ENCODE measurements at places on chromosomes 6 and 20. TPM values are rescaled to one million over a fixed set of nuclear protein-coding genes. Genes with fewer than 3 reads are reported as not detected.

DNA sequence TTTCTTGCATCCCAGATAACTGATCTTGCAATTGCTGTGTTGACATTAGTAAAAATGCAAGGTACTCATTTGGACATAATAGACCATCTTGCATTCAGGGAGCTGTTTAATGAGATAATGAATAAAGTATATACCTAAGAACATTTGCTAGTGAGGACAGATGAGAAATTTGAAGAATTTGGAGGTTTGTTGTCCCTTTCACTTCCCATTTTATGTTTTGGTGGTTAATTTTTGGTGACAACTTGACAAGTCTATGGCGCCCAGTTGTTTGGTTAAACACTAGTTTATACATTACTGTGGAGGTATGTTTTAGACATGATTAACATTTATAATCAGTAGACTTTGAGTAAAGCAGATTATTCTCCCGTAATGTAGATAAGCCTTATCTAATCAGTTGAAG, 300.2 kb upstream of the SYNCRIP start:
- no peak for DNase-seq

- DNase-seq = no peak
These were observed 137.5 kb downstream of the FOXA2 start for GRCh38 chr20:22446613-22447446.

GRCh38 chr20:20608041-20608440, 104.4 kb downstream of the RALGAPA2 start:
- no peak for DNase-seq

DNA sequence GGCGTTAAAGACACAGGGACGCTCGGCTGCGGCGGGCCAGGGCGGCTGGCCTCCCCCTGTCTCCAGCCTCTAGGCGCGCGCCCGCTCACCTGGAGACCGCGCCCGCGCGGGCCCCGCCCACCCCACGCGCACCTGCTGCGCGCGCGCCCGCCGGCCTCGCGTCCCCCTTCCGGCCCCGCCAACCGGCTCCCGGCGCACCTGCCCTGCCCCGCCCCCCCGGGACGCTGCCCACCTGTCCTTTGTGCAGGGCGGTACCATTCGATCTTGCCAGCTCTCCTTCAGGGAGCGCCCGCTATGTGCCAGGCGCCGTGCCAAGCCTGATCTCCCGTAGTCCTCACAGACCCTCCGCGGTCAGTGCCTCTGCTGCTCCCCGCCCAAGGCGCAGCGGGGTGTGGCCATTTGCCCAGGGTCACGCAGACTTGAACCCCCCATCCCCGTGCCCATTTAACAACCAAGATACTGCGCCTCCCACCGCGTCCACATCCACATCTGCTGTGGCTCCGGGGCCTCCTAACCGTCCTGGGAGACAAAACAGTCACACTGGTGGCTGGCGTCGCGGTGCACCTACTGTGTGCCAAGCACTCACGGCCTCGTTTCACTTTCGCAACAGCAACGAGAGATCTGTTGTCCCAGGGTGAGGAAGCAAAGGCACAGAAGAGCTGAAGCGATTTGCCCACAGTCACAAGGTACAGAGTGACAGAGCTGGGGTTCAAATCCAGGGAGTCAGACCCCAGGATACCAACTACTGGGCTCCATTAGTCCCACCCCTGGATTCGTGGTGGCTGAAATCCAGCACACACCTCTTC, 48.1 kb downstream of the NOL4L start:
- no peak for DNase-seq

- no peak for DNase-seq
These were observed 5.9 kb upstream of the PHF1 start for GRCh38 chr6:33404884-33405283.

DNA sequence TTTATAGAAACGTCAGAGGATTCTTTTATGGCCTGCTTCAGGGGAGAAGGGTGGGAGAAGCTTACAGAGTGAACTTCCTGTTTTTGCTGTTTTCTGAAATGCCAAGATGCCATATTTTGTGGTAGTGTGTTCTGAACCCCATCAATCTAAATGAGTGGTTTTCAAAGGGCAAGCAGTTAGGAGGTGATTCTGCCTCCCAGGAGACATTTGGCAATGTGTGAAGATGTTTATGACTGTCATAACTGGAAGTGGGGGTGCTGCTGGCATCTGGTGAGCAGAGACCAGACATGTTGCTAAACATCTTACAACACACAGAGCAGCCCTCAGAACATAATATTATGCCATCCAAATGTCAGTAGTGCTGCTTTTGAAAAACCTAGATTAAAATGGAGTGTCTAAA, 6.0 kb upstream of the PRL start:
- no peak for DNase-seq

- no peak for DNase-seq
These were observed 131.4 kb upstream of the SLC2A12 start for GRCh38 chr6:134183844-134184243.

DNA sequence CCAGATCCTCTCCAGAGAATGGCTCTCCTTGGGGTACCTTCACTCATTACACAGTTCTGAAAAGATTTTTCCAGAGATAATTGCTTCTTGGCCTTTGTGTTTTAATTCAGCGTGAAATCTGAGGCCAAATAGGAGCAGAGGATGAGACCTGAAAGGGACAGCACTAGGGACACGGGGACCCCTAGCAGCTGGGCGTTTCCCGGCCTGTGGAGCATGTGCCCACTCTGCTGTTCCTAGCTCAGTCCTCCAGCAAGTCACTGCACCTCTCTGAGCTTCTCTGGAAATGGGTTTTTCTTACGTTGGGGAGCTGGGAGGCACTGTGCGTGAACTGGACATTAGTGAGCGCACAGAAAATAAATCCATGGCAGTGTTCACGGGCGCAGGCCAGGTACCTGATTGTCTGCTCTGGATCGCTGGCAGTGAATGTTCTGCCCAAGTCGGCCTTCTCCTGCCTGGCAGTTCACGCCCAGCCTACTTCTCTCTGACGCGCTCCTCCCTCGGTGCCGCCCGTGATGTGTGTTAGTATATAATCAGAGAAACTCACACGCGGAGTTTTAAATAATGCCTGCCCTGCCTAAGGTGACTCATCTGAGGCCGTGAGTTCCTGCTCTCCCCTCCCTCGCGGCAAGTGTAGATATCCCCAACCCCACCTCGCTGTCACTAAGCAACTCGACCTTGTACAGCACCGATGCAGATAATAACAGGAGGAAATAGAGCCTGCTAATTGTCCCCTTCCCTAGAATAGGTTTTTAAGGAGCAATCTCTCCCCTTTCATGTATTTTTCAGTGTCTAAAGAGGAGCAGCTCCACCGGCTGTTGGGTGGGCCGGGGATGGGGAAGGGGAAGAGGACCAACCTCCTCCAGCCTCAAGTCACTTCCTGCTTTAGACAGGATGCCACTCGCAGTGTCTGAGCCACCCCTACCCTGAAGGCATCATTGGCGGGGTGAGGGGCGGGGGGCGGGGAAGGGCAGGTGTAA, 2.7 kb upstream of the TUBB2A start:
- no peak for DNase-seq

- no peak for DNase-seq
These were observed 254.4 kb upstream of the POU3F2 start for GRCh38 chr6:98579941-98580340.

- no peak for DNase-seq
These were observed 47.6 kb downstream of the KIZ start for GRCh38 chr20:21173485-21173884.

GRCh38 chr6:87968435-87969278, 79.0 kb upstream of the SPACA1 start:
- no peak for DNase-seq

DNA sequence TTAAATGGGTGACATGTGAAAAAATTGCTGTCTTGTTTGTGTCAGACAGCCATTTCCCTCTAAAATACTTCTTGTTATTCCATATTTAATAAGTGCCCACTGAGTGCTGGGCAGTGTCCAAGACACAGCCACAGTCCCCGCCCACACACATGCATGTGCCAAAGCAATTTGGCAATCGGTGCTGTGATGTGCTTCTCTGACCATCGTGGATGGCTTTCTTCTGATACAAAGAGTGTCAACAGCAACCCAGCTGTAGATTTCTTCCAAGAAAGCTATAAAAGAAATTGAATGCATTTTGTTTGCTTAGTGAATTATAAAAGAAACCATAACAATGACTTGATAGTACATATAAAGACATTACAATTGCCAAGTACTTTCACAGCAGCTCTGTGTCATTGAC, 140.5 kb upstream of the ATXN1 start:
- no peak for DNase-seq

DNA sequence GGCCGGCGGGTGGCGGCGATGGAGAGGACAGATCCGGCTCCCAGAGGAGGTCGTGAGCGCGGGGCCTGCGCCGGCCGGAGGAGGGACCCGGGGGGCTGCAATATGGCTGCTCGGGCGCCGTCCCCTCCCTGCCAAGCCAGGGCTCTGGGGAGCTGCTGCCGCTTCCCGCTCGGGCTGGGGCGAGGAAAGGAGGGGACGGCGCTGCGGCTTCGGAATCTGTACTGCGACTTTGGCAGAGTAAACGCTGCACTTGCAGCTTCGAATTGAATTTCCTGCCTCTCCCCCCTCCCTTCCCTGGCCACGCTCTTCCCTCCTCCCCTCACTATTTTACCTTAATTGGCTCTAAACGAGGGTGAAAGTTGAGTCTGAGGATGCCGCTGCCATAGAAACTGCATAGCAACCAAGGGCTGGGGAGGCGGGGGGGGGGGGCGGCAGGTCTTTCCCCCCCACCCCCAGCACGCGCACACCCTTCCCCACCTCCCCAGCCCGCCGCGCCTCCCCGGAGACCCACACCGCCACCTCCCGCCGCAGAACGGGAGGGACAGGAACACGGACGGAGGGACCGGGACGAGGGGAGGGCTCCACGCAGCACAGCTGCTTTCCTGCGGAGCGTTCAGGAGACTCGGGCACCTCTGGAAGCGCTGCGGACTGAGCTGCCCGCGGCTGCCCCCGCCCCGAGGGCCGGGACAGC, 93.9 kb downstream of the RNASET2 start:
- peak; percentile 20 for DNase-seq

GRCh38 chr6:164322533-164322932, 908.0 kb downstream of the QKI start:
- DNase-seq = no peak

GRCh38 chr20:39039261-39039660, 77.1 kb downstream of the DHX35 start:
- DNase-seq = no peak

GRCh38 chr6:11921017-11921438, 91.1 kb upstream of the HIVEP1 start:
- DNase-seq = no peak

DNA sequence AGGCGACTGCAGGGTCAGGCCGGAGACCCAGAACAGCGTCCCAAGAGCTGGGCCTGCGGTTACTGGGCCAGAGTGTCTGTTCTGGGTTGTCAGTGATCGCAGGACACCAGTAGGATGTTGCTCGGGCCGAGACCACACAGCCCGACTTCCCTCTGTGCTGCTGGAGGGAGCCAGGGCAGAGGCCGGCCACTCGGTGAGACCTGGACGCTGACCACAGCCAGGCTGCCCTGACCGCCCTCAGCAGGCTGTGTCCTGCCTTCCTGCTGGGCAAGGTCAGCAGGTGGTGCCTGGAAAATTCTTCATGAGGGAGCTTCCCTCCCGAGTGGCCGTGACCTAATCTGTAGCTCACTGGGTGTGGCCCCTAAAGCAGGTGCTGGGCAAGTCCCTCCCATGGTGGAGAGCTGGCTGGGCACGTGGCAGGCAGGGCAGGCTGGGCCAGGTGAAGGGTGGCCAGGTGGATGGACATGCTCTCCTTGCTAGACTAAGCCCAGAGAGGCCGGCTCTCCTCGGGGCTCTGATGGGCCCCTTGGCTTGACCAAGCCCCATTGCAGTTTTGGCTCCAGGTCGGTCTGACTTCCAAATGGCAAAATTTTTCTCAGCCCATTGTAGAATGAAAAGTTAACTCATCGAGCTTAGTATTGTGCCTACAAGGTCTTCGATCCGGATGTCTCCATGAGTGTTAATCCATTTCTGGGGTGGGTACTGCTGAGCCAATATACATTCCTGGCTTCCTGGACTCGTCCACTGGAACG, 1.9 kb downstream of the SLCO4A1 start:
- DNase-seq = no peak

RARS2 gene
- polyA plus RNA-seq = 52.3 TPM

REPS1 gene
- polyA plus RNA-seq = 74.4 TPM

PACSIN1 gene
- polyA plus RNA-seq = 0.73 TPM

TMC2 gene
- 0.25 TPM for polyA plus RNA-seq

CLIC1 gene
- polyA plus RNA-seq = 297 TPM

JPH2 gene
- polyA plus RNA-seq = 1.4 TPM

All from right renal pelvis (tissue), 4 donors.